ENCODE measurements at places on chromosomes 5 and 9.

DNA sequence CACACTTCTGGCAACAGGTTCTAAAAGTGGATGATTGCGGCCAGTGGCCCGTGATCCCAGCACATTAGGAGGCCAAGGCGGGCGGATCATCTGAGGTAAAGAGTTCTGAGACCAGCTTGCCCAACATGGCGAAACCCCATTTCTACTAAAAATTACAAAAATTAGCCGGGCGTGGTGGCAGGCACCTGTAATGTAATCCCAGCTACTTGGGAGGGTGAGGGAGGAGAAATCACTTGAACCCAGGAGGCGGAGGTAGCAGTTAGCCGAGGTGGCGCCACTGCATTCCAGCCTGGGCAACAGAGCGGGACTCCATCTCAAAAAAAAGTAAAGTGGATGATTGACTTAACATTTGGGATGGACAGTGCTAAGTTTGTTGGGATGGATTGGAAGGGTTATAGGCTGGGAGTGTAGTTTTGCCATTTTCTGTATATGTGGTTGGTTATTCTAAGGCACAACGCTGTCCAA is 3.4 kb downstream of the MATR3 start:
- no peak for DNase-seq

GRCh38 chr9:72349911-72350310 is 15.1 kb downstream of the ZFAND5 start:
- no peak for DNase-seq

- peak; percentile 88 for DNase-seq
Measured at GRCh38 chr5:150946351-150946905, 41.6 kb upstream of the ZNF300 start.

DNA sequence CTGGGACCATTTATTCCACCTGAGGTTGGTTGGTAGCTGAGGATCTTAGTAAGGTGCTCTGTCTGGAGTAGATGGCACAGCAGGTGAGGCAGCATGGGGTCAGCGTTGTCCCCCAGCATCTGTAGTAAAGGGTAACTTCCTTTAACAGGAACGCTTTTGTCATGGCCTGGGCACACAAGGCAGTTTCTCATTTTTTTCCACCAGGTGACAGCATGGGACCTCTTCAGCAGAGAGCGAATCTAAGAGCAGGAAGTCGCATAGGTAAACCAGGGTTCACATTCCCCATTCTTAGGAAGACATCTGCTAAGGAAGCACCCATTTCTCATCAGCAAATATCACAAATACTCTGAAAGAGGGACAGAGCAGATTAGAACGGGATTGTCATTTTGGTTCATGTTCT is 56.5 kb downstream of the GPR107 start:
- DNase-seq = no peak

DNA sequence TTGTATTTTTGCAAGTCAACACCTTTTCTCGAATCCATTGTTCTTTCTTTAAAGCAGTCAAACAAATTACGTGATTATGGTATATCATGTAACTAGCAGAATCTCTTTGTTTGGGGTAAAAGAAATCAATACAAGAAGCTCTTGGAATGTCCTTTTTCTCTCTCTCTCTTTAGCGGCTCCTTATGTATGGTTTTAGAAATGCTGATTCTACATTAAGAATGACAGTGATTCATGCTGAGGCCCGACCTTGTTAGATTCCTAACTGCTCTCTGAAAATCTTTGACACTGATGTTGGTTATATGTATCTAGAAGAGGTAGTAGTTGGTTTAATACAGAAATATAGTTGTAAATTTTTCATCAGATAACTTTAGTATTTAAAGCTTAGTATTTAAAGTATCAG is 76.4 kb downstream of the SNX24 start:
- DNase-seq = no peak

DNA sequence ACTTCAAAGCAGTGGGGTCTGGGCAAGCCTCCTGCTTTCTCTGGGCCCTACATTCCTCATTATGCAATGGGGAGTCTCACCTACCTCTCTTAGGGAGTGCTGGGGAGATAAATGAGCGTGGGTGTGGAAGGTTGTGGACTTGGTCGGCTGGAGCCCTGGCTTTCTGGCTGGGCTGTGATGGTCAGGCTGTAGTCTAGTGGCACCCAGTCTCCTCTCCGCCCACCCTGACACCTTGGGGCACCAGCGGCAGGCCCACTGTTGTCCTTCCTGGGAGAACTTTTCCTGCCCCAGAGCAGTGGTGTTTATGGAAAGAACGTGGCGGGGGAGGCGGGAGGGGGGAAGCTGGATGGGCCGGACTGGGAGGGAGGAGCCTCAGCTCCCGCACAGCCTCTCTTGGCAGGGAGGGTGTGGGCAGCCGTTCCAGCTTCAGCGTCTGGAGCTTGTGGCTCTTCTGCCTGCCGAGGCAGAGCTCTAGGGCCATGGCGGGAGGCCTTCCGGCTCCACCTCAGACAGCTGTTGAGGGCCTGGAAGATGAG is 4.1 kb downstream of the PTGS1 start:
- DNase-seq = no peak

GRCh38 chr5:14331386-14331781 is 188.2 kb downstream of the TRIO start:
- no peak for DNase-seq

DNA sequence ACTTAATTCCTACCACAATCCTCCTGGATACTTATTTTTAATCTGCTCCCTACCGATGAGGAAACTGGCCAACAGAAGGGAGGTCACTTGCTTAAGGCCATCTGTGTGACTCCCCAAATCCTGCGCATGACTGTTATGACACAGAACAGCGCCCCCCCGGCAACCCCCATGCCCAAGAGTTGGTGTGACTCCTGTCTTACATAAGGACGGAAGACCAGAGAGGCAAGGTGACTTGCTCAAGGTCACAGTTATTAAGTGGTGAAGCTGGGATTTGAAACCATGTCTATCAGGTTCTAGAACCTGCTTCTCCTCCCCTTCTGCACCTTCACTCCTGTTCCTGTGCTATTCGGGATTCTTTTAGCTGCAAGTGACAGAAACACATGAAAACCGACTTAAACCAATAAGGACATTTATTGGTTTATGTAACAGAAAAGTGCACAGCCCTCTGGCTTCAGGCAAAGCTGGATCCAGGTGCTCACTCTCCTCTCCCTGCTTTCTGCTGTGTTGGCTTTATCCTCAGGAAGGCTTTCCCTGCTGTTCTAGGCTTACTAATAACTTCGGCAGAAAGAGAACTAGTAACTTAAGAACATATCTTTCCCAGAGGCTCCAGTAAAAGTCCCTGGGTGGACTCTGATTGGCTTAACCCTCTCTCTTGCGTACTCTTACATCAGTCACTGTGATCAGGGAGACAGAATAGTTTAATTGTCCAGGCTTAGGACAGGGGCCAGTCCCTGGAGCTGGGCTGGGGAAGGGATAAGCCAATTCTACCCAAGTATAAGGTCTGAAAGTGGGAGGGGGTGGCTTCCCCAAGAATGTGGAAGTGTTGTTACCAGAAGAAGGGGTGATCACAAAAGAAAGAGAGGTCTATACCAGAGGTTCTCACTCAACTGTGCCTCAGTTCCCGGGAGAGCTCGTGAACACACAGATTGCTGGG is 43.7 kb downstream of the FGF18 start:
- DNase-seq = no peak

- no peak for DNase-seq
Measured at GRCh38 chr5:157178966-157179365, 1.7 kb upstream of the ITK start.

DNA sequence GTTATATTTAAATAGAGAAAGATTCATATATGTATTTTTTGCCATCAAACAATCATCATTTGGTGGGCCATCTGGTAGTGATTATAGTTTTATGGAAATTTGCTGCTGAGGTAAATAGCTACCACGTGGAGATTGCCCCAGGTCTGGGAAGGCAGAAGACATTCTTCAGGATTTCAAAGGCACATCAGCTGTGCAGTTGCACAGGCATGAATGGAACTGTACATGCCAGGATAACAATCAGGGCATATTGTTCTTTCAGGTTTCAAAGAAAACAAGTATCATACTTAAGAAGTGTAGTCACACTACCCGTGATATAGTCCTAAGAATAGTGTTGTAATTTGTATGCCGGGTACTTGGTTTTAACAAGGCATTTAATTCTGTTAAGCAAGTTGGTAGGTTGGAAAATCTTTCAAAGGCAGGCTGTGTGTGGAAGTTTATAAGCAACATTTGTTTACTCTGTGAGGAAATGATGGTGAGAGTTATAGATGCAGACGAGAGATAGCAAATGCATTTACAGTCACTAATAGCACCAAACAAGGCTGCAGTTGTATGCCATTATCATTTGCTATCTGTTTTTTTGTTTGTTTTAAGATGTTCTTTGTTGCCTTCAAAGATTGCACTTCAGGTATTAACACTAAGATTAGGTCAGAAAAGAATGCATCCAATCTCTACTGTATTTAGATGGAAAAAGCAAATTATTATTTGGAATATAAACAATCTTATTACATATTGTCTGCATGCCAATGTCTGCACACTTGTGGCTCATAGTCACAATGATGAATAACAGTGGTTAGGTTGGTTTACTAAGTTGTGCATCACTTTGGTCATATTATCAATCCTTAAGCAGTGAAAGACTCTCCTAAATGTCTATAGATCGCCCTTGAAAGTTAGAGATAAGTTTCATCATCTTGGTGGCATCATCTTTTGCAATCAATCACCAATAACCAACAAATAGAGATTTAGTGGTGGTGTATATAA is 55.3 kb downstream of the RPS23 start:
- no peak for DNase-seq

DNA sequence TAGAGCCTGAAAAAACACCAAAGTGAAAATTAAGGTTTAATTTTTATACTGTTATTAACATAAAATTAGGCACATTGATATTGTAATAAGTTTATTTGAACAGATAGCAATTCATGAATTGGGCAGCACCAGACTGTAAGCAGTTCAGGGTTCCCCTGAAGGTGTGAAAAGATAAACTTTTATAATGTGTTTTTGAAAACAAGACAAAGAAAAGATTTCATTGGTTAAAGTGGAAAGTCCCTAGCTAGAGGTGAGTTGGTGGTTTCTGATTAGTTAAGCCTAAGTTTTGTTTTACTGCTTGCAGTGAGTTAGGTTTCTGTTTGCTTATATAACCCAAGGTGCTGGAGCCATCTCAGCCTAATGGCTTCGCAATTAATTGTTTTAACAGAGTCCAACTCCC is 96.5 kb upstream of the RPS23 start:
- DNase-seq = no peak

DNA sequence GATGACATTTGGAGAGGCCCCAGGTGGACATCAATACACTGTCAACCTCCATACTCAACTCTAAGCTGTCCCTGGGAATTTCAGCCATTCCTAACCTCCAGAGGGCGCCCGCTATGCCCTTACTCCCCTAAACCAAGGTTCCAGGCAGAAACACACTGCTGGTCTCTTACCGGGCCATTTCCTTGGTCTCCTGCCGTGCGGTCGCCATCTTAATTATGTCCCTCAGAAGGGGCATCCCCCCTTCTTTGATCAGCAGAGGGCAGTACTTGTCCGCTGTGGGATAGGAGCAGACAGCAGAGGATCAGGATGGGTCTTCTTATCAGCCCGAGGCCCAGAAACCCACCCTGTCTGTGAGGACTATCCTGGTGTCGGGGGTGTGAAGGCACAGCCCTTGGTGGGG is 9.3 kb upstream of the ZDHHC12 start:
- peak; percentile 87 for DNase-seq

GRCh38 chr5:68739752-68740151 is 354.1 kb upstream of the SLC30A5 start:
- DNase-seq = no peak

DNA sequence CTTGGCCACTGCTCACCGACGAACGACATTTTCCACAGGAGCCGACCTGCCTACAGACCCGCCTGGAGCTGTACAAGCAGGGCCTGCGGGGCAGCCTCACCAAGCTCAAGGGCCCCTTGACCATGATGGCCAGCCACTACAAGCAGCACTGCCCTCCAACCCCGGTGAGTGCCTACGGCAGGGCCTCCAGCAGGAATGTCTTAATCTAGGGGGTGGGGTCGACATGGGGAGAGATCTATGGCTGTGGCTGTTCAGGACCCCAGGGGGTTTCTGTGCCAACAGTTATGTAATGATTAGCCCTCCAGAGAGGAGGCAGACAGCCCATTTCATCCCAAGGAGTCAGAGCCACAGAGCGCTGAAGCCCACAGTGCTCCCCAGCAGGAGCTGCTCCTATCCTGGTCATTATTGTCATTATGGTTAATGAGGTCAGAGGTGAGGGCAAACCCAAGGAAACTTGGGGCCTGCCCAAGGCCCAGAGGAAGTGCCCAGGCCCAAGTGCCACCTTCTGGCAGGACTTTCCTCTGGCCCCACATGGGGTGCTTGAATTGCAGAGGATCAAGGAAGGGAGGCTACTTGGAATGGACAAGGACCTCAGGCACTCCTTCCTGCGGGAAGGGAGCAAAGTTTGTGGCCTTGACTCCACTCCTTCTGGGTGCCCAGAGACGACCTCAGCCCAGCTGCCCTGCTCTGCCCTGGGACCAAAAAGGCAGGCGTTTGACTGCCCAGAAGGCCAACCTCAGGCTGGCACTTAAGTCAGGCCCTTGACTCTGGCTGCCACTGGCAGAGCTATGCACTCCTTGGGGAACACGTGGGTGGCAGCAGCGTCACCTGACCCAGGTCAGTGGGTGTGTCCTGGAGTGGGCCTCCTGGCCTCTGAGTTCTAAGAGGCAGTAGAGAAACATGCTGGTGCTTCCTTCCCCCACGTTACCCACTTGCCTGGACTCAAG is 1.5 kb downstream of the CSF2 start:
- no peak for DNase-seq

DNA sequence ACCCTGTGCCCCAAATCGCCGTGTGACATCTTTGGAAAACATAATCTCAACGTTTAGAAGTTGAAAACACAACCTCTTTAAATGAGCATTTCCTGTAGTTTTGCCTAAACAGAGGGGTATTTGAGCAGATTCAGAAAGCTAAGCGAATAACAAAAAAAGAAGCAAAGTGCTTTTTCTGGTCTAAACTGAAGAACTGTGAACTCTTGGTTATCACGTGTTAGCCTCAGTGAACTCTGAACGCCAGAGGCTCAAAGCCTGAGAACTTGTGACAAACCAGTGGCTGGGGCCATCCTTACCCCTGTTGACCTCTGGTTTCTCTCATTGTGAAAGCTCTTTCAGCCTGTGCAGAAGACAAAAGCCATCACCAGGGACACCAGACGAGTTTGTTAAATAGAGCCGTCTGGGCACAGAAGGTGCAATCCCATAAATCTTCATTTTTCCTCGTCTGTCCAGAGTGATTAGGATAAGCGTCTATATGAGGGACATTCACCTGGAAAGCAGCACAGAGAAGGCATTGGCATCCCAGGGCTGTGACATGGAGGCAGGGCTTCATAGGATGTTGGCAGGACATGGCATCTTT is 61.4 kb upstream of the ICE1 start:
- DNase-seq = no peak

GRCh38 chr9:126893079-126893478 is 21.5 kb upstream of the RALGPS1 start:
- no peak for DNase-seq

DNA sequence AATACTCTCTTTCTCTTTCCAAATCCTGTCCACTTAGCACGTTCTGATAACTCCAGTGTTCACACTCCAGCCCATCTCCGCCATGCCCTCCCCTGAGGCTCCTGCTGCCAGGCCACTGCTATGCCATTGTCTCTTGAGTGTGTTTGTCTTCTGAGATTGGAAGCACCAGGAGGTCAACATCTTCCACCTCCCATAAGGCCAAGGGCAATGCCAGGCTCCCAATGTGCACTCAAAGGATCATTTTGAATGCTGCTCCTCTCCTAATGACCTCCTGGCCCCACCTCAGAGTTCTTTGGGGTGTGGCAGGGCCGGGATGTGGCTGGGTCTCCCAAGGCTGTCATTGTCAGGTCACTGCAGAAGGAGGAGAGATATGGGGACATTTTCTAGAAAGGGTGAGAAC is 19.5 kb downstream of the IGIP start:
- DNase-seq = no peak

Data from dermis microvascular lymphatic vessel endothelial cell (primary cell).